ENCODE measurements at places on chromosomes 4 and X.
A peak's percentile ranks its signal among the peaks of the same experiment; 100 is the strongest.

- no peak for DNase-seq
Measured at GRCh38 chrX:41692162-41692749, 3.5 kb downstream of the GPR34 start.

- DNase-seq = no peak
Measured at GRCh38 chr4:184689681-184690080, 40.1 kb downstream of the PRIMPOL start.

GRCh38 chrX:43166874-43167273 is 388.9 kb upstream of the PPP1R2C start:
- DNase-seq = no peak

GRCh38 chr4:17966312-17966711 is 55.2 kb downstream of the LCORL start:
- DNase-seq = no peak

GRCh38 chrX:144494074-144494473 is 610.2 kb downstream of the UBE2NL start:
- DNase-seq = no peak

DNA sequence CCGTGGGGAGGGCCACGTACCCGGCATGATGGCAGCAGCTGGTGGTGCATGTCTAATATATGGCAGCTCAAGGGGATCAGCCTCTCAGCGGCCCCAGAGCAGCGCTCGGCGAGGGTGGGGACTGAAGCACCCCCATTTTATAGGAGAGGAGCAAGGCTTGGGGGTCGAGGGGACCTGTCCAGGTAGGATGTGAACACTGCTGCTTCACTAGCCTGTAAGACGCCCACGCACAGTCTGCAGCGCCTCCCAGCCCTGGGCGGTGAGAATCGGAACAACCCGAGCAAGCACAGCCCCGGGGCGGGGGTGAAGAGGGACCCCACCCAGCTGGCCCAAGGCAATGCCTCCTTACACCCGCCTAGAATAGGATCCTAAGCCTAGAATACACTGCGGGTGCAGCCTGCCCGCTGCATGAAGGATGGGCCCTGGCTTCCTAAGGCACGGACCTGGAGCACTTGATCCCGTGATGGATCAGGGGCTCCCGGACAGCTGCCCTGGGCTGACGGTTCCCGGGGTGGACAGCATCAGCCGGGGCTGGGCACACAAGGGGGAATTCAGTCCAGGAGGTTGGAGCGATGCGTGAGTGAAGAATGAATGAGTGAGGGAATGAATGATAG is 17.6 kb downstream of the ADRA2C start:
- no peak for DNase-seq

GRCh38 chr4:152689615-152690501 is 10.1 kb upstream of the TMEM154 start:
- no peak for DNase-seq

GRCh38 chr4:15198070-15198727 is 195.9 kb downstream of the CPEB2 start:
- no peak for DNase-seq

DNA sequence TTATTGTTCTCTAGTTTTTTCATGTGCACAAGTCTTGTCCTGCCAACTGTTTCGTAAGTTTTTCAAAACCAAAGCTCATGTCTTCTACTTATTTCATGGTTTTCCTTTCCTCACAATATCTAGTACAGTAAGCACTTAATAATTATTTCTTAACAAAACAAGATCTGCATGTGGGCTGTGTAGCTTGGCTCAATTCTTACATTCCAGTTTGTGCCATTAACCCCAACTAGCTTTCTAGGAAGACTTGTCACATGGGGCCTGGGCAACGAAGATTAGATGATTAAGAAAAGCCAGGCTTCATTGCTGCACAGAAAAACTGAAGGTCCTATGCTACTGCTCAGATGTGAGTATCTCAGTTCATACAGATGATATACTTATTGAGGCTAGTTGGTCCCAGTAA is 155.3 kb upstream of the TEX13A start:
- no peak for DNase-seq

- DNase-seq = no peak
Measured at GRCh38 chr4:44738615-44739014, 12.3 kb upstream of the GNPDA2 start.

- DNase-seq = no peak
Measured at GRCh38 chr4:79272761-79273160, 53.1 kb downstream of the NAA11 start.

DNA sequence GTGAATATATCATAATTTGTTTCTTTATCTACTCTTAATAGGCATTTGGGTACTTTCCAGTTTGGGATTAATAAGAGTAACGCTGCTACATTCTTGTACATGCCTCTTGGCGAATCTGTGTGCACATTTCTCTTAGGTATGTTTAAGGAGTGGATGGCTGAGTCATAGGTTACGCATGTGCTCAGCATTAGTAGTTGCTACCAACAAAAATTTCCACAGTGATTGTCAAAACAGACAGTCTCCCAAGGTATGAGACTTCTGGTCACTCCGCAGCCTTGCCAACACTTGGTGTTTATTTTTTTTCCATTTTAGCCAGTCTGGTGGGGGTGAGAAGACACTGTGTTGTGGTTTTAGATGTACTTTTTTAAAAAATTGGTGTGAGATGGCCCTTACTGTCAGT is 44.6 kb downstream of the FGFBP1 start:
- no peak for DNase-seq

DNA sequence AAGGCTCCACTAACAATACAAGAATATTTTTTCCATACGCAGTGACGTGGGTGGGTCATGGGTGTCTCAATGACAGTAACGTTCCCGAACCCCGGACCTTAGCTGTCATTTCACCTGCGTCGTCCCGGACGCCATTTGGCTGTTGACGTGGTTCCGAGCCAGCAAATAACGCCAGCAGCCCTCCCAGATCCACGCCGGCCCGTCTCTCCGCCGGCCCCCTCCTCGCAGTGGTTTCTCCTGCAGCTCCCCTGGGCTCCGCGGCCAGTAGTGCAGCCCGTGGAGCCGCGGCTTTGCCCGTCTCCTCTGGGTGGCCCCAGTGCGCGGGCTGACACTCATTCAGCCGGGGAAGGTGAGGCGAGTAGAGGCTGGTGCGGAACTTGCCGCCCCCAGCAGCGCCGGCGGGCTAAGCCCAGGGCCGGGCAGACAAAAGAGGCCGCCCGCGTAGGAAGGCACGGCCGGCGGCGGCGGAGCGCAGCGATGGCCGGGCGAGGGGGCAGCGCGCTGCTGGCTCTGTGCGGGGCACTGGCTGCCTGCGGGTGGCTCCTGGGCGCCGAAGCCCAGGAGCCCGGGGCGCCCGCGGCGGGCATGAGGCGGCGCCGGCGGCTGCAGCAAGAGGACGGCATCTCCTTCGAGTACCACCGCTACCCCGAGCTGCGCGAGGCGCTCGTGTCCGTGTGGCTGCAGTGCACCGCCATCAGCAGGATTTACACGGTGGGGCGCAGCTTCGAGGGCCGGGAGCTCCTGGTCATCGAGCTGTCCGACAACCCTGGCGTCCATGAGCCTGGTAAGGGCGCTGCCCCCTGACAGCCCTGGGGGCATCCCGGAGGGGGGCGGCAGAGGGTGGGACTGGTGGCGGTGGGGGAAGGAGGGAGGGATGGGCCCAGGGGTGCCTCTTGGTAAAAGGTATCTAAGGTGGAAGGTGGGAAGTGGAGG is at the start of gene CPE:
Gene CPE, plus strand, starts transcription at position 264 of the 933 bp plus-strand sequence. Its CDS starts 214 bp downstream, at position 478.
- peak; percentile 69 for DNase-seq

DNA sequence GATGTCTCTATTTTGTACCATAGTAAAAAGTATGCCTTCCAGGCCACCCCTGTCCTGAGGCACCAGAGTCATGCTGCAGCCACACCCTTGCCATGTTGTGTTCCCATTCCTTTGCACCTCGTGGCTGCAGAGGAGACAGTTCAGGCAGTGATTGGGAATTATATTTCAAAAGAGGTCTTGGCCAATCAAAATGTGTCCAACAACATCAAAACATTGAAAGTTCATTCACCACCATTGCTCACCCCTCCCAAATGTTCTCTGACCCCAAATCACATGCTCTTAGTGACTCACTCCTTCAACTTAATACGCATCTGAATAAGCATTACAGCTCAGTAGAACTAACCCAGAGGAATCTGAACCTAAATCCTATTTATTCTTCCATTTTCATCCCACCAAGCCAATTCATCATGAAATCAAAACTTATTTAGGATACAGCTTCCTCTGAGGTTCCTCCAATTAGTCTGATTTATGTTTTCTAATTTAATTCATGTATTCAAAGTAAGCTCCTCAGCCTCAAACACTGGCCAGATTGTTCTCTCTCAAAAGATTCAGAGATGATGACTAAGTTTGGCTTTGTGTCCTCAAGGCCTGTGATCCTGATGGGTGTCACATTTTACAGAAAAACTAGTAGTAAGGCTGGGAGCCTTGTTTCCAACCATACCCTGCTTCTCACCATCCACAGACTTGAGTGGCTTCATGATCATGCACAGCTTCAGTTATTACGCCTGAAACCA is 323.2 kb upstream of the INTU start:
- no peak for DNase-seq

DNA sequence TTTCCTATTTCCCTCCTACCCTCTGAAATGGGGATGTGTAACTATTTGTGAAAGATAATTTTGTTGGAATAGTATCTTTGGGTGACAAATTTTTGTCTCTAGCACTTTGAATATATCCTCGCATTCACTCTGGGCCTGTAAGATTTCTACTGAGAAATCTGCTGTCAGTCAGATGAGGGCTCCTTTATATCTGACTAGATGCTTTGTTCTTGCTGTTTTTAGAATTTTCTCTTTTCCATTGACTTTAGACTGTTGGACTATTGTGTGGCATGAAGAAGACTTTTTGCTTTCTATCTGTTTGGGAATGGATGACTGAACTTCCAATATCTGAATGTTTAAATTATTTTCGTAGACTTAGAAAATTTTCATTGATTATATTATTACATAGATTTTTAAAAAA is 54.2 kb upstream of the GRID2 start:
- DNase-seq = no peak

- DNase-seq = no peak
Measured at GRCh38 chrX:132676561-132677186, 187.8 kb upstream of the MBNL3 start.

- no peak for DNase-seq
Measured at GRCh38 chr4:102825261-102826091, 1.9 kb downstream of the UBE2D3 start.

DNA sequence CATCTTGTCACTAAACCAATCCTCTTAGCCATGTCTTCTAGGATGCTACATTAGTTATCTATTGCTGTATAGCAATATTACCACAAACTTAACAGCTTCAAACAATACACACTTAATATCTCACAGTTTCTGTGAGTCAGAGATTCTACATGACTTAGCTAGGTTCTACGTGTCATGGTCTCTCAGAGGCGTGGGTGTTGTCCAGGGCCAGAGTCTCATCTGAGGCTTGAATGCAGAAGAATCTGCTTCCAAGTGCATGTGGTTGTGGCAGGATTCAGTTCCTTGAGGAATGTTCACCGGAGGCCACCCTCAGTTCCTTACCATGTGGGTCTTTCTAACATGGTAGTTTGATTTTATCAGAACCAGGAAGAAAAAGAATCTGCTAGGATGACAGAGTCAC is 26.4 kb downstream of the PPP1R2C start:
- DNase-seq = no peak

DNA sequence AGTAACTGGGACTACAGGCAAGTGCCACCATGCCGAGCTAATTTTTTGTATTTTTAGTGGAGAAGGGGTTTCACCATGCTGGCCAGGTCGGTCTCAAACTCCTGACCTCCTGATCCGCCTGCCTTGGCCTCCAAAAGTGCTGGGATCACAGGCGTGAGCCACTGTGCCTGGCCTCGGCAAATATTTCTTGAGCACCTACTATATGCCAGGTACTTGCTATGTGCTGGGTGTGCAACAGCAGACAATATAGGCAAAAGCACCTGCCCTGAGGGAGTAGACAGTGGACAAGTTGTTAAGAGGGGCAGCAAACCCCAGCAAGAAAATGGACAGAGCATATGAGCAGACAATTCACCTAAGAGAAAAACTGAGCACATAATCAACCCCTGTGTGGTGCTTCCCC is 51.0 kb upstream of the CDKN2AIP start:
- DNase-seq = no peak

GRCh38 chr4:165106518-165106917 is 6.1 kb downstream of the TMEM192 start:
- no peak for DNase-seq

DNA sequence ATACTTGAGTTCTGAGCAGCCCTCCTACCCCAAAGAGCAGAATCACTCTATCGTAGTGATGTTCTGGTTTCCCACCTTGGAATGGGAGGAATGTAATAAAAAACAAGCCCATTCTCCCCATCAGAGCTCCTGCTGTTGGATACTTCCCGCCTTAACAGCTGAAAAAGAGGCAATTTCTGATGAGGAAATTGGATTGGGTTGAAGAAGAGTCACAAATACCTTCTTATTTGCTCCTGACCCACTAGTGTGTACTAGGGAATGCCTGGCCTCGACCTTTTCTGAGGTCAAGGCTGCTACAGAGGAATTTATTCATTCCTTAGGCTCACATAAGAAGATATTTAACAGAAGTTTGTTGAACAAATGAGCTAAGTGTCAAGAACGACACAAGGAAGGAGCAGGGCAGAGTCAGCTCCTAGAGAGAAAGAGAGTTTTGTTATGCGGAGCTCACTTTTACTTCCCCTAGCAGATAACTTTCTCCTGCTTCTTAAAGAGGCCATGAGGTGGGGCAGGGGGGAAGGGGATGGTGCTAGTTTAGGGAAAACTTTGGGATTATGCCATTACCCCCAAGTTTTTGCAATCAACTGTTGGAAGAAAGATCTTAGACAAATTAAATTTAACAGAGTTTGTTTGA is 273.8 kb upstream of the CLNK start:
- no peak for DNase-seq

- no peak for DNase-seq
Measured at GRCh38 chr4:13445841-13446790, 38.0 kb downstream of the RAB28 start.

GRCh38 chrX:38701073-38701472 is 100.2 kb upstream of the MID1IP1 start:
- DNase-seq = no peak

DNA sequence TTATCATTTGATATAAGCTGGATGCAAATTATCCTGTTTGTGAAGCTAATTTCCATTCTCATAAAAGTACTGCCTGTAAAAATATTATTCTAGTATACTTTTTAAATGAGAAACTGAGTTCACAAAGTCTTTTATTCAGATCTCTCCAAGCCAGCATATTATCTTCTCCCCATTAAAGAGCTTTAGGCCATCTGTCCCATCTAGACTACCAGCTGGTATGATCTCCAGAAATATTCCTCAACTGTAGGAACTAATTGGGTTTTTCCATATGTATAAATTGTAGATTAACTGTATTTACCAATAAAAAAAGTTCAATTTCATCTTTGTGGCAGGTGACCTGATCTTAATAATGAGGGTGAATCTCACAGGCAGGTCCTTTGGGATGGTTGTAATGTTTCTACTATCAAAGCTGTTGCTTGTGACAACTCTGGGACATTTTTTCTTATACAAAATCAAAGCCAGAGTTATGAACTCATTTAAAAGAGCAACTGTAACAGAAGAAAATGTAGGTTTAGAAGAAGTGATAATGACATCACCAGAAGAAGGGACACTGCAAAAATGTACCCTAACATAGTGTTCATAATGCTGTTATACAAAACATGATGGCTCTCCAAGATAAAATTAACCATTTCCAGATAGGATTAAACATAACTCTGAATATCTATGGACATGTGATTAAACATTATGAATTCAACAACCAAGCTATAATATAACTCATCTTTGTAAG is 132.8 kb downstream of the KCNIP4 start:
- no peak for DNase-seq

- no peak for DNase-seq
Measured at GRCh38 chrX:94961730-94962129, 1287.7 kb downstream of the FAM133A start.

Measured in GM20000 (cell line).